Activated naive CD4-positive, alpha-beta T cell treated with Interleukin-2 at 50 U/mL for 16 hours (primary cell): ENCODE measurements at places on chromosomes 3 and 15.

GRCh38 chr15:92505611-92506010 is 111.9 kb downstream of the ST8SIA2 start:
- DNase-seq = no peak

DNA sequence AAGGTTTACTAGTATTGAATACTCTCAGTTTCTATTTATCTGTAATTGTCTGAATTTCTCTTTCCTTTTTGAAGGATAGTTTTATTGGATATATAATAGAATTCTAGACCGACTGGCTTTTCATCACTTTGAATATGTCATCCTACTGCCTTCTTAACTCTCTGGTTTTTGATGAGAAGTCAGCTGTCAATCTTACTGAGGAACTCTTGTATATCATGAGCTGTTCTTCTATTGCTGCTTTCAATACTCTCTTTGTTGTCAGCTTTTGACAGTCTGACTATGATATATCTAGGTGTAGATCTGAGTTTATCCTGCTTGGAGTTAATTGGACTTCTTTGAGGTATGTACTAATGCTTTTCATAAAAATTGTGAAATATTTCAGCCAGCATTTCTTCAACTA is 333.8 kb downstream of the PLCL2 start:
- DNase-seq = no peak

- DNase-seq = no peak
Observed at GRCh38 chr15:25877681-25878080, 14.6 kb upstream of the ATP10A start.

DNA sequence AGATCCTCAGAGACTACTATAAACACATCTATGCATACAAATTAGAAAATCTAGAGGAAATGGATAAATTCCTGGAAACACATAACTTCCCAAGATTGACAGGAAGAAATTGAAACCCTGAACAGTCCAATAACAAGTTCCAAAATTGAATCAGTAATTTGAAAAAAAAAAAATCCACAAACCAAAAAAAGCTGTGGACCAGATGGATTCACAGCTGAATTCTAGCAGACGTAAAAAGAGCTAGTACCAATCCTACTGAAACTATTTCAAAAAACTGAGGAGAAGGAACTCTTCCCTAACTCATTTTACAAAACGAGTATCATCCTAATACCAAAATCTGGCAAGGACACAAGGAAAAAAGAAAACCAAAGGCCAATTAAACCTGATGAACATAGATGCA is 77.0 kb upstream of the FXR1 start:
- DNase-seq = no peak
